ENCODE measurements at places on chromosomes 11 and 22.
A peak's percentile ranks its signal among the peaks of the same experiment; 100 is the strongest.

- peak; percentile 41 for DNase-seq
These were observed 22.8 kb downstream of the CASP5 start for GRCh38 chr11:105000167-105000566.

DNA sequence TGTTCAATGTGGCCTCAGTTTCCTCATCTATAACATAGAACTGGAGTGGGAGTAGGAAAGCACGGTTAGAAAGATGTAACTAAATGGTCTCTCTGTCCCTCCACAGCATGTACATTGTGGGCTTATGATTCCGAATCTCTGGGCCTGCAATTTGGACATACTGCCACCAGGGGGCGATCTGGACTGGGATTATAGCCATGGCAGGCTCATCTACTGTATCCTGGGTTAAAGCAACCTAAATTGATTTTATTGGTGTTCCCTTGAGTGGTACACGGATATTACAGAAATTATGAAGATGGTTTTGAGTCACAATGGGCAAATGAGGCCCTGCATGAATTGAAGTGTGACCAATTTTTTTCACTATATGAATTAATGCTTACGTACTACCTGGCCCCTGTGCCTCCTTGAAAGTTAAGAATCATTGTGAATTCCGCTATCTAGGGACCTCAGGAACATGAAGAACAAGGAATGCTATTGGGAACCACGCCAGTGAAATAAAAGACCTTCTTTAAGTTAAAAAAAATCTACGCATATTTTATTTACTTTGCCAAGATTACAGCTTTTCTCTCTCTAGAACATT lies 32.9 kb downstream of the TST start:
- DNase-seq: no peak

- no peak for DNase-seq
These were observed 32.5 kb upstream of the IZUMO1R start for GRCh38 chr11:94271885-94272372.

DNA sequence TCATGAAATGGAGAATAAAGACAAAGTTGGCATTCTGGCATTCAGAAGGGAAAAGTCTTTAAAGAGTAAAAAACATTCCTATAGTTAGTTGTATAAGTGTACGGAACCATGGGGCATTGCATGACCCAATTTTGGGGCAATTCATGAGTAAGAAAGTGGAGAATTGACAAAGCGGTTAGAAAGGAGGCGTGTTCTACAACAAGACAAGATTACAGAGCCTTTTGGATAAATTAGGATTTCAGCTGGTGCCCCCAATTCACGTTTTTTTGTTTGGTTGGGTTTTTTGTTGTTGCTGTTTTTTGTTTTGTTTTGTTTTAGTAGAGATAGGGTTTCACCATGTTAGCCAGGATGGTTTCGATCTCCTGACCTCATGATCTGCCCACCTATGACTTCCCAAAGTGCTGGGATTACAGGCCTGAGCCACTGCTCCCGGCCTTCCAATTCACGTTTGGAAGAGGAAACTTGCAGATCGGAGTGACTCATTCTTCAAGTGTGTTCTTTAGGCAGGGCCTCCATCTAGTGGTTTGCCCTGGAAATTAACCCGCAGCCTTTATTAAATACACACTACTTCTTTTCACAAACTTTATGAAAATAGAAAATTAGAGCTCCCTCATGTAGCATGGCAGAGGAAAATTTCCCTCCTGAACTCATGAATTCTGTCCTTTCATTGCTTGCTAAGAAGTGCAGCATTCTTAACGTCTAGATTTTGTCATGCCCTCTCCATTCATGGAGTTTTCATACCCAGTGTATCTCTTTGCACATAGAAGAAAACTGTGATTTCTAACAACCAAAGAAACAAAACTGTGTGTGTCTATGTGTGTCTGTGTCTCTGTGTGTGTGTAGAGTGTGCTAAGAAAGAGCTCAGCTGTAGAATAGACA lies 118.1 kb downstream of the BBOX1 start:
- peak; percentile 77 for DNase-seq

DNA sequence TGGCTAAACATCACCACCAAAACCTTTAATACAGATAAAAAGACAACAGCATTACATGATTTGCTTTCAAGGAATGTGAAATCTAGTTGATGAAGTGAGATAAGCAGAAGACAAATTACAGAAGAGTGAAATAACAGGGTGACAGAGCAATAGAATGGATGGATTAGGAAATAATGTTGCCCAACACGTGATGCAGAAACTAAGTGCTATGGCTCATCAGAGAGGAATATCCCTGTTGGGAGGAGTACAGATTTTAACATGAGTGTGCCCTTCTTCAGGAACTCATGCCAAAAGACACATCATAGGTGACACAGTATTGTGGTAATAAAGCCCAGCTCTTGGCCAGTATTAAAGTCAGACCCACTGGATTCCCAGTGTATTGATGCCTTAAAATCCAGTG lies 176.6 kb upstream of the RAG2 start:
- DNase-seq: peak; percentile 72

DNA sequence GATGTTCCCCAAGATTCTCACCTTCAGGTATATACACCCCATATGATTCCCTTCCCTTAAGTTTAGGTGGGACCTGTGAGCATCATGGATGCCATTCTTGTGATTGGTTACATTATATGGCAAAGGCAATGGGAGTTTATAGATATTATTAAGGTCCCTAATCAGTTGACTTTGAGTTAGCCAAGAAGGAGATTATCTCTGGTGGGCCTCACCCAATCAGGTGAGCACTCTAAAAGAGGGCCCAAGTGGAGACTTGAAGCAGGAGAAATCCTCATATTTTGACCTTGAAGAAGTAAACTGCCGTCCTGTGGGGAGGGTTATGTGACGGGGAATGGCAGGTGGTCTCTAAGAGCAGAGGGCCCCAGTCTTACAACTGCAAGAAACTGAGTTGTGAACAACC lies 94.2 kb downstream of the HSD17B12 start:
- DNase-seq: no peak

DNA sequence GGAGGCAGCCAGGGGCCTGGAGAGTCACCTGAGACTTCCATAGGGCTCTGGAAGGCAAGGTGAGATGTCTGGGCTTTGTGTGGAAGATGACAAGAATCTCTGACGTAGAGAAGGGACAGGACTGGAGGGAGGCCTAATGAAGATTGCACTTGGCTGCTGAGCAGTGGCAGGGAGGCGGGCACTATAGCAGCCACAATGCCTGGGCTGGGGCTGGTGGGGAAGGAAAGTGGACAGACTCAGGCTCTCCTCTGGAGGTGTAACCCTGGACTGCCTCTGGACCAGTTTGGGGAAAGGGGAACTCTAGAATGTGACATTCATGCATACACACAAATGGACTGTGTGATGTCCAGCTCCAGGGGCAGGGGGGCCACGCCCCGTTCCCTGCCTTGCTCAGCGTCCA lies 34.3 kb upstream of the CYP2D6 start:
- DNase-seq: no peak

DNA sequence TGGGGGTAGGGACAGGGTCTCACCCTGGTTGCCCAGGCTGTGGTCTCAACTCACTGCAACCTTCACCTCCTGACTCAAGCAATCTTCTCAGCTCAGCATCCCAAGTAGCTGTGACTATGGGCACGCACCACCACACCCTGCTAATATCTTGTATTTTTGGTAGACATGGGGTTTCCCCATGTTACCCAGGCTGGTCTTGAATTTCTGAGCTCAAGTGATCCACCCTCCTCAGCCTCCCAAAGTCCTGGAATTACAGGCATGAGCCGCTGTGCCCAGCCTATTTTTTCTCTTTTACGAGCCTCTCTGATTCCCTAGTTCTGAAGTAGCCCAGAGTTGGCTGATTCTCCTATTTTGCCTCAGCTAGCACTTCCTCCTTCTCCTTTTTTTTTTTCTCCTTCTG lies 83.6 kb downstream of the ZNF280B start:
- no peak for DNase-seq

DNA sequence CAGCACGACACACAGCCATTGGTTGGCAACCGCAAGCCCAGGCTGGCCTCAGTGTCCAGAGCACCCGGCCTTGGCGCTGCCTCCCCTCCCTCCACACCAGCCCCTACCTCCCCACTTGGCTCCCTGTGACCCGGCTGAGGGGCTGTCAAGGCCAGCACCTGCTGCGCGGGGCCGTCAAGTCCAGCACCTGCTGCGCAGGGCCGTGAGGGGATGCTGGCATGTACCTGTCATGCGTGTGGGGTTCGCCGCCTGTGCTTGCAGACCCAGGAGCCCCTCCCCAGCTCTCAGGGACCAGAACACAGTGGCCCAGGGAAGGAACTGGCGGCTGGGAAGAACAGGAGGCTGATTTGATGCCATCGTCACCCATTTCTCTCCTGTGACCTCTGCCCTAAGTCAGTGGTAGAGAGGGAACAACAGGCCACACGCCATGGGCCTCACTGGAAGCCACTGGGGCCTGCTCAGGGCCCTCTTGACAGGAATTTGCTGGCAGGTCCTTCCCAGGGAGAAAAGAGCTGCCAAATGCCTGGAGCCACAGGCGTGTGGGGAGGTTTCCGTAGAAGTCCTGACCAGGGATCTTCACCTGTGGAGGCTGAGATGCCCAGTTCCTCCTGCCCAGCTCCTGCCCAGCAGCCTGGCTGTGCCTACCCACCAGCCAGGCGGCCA lies 37.6 kb downstream of the TBX1 start:
- no peak for DNase-seq

DNA sequence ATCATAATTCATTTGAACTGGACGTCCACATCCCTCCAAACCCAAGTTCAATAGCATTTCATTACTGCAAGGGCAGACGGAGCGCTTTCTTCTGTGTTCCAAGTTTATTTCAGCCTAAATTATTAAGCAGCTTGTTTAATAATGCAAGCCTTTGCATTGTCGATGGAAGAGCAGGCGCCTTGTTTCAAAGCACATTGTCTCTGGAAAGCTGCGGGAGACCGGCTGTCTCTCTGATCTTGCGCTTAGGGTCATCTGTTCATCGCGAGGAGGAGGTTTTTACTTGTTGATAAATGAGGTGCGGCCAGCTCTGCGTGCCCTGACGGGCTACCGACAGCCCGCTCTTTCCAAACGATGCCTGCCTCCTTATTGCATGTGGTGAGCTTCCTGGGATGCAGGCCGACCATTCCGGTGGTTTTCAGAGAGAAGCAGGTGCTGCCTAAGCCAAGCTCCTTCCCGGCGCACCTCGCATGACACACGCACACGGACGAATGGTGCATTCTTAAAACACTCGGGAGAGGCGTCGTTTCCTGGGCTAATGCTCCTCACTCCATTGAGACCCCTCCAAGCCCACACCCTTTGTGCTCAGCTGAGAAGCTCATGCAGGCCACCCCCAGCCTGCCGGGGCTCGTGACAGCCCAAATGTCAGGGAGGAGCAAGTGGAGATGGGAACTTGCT lies 456.9 kb downstream of the BRD1 start:
- no peak for DNase-seq

- DNase-seq: no peak
These were observed 42.5 kb downstream of the C11orf58 start for GRCh38 chr11:16780698-16781550.

DNA sequence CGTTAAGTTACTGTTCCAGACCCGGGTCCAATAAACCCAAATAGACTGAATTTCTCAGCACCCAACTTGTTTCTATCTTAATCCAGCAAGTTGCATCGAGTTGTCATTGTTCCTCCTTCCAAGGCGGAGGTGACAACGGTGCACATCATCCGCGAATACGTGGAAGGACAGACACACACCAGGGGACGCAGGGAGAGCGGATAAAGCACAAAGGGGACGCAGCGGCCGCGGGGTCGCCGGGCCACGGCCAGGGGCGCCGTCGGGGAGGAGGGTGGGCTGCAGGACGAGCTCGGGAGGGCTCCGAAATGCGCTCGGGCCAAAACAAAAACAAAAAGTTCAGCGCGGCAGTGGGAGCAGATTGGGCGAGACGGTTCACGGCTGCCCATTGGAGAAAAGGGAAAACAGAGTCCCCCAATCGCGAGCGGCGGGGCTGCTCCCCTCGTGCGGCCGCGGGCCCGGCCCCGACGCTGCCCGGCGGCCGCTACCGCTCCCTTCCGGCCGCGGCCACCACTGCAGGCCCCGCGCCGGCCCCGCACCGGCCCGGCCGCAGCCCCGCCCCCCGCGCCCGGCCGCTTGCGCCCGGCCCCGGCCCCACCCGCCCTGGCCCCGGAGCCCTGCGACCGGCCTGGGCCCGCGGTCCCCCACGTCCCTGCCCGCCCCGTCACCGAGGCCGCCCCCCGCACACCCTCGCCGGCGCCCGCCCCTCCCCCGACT lies 518 bp downstream of the KMT5B start:
- DNase-seq: peak; percentile 77

GRCh38 chr11:12411806-12412727 lies 34.7 kb downstream of the PARVA start:
- peak; percentile 99 for DNase-seq

DNA sequence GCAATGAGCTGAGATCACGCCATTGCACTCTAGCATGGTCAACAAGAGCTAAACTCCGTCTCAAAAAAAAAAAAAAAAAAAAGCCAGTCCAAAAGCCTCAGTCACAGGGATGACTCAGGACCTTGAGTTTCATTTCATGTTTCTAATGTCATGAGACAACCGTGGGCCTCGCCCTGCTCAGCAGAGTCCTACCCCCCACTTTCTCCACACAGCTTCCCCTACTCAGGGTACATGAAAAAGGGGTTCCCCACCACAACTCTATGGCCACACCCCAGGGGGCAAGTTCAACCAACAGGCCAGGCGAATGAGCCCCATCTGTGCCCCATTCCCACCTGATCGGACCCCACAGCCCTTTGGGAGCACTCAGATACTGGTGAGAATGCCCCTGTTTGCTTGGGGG lies 24.3 kb upstream of the ADA2 start:
- DNase-seq: no peak

GRCh38 chr11:16456366-16456765 lies 100.0 kb upstream of the SOX6 start:
- DNase-seq: peak; percentile 8

DNA sequence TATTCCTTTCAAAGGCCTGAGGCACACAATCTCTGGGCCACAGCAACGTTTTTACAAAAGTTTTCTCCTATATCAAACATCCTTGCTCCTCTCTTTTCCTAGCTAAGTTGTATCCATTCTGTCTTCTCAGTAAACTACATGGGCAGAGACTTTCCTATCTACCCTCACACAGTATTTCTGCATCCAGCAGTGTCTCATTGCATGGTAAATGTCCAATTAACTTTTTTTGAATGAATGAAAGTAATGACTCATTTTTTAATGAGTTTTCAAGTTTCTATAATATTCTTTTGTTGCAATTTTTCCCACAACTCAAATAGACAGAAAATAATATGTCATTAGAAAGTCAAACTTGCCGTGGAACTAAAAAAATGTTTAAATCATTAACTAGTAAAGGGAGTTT lies 688.6 kb downstream of the JRKL start:
- no peak for DNase-seq

- DNase-seq: no peak
These were observed 44.1 kb downstream of the MMP20 start for GRCh38 chr11:102581066-102581465.

DNA sequence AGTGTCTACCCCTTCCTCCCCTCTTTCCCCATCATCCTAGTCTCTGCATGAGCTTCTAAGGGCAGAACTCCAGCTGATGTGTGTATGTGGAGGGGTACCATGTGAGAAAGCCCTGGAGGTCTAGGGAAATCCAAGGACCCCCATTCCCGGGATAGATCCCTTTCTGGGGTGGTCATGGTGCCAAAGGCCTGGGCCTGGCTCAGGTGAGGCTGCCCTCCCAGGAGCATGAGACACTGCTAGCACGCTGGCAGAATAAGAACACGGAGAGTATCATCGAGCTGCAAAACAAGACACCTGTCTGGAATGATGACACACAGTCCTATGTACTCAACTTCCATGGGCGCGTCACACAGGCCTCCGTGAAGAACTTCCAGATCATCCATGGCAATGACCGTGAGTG lies 19.6 kb downstream of the TUB start:
- DNase-seq: no peak

GRCh38 chr11:2963761-2964160 lies 28.4 kb downstream of the NAP1L4 start:
- DNase-seq: no peak
